ENCODE measurements at places on chromosomes 4 and X. TPM values are rescaled to one million over a fixed set of nuclear protein-coding genes. Genes with fewer than 3 reads are reported as not detected.

- no peak for DNase-seq
These were observed 132.8 kb downstream of the DCLK2 start for GRCh38 chr4:150211016-150211415.

GRCh38 chrX:41935832-41936231 is 12.5 kb upstream of the CASK start:
- DNase-seq: no peak

- DNase-seq: no peak
These were observed 418.8 kb downstream of the BCOR start for GRCh38 chrX:39678914-39679313.

- DNase-seq: no peak
These were observed 229.8 kb upstream of the NDST4 start for GRCh38 chr4:115343171-115343570.

DNA sequence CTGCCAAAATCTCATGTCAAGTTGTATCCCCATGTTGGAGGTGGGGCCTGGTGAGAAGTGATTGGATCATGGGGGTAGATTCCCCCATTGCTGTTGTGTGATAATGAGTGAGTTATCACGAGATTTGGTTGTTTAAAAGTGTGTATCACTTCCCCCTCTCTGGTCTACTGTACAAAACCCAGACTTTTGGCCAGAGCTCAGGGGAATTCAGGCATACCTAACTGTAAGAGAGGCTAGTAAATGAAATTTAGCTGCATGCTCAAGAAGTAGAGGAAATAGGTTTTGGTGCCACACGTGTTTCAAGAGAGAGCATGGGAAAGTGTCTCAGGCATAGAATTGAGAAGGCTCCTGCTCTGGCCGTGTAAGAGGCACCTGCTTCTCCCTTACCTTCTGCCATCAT is 190.5 kb upstream of the GALNTL6 start:
- DNase-seq: no peak

GRCh38 chr4:47143261-47143660 is 111.9 kb downstream of the GABRB1 start:
- DNase-seq: no peak

- no peak for DNase-seq
These were observed 194.9 kb upstream of the PSAPL1 start for GRCh38 chr4:7629501-7630254.

PAGE4 gene
- total RNA-seq: not detected

HTN1 gene
- not detected for total RNA-seq

DAPP1 gene
- total RNA-seq: 0.43 TPM

C4orf51 gene
- not detected for total RNA-seq

POF1B gene
- 3.7 TPM for total RNA-seq
